ENCODE measurements at places on chromosomes 3 and 15.

GRCh38 chr15:31277335-31278060 is 49.1 kb upstream of the KLF13 start:
- DNase-seq, result no peak

DNA sequence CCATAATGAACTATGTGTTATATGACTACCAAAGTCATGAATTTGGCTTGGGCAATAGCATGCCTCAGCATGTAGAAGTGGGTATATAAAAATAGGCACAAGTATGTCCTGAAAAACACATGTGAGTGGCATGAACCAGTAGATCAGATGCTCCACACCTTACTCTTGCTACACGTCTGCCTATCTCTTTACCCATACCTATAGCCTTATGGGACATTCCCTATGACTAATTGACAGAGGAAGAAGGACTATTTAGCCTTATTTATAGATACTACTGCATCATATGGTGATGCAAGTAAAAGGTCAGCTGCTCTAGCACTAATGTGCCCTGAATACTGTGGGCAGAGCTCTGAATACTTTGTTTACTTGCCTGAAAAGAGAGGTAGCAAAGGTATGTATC is 81.0 kb upstream of the ZPLD1 start:
- DNase-seq, result no peak

GRCh38 chr15:74873756-74874424 is 725 bp upstream of the SCAMP2 start:
- DNase-seq, result no peak

- DNase-seq, result peak; percentile 61
These were observed 394.5 kb upstream of the RARB start for GRCh38 chr3:25033407-25034029.

DNA sequence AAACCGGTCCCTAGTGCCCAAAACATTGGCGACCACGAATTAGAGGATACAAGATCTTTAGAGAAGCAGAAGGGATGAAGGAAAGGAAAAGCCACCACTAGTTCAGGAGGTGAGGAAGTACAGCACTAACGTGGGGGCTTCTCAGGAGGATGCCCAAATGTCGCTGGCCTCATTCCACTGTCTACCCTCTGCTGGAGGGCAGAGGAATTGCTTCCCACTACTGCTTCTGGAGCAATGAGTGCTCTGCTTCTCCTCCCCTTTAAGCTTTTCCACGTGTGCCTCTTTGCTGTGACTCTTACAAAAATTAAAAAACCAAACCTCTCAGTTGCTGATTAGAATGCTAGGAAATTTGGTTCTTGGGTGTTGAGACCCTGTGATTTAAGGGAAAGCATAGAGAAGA is 281.3 kb downstream of the CLSTN2 start:
- DNase-seq, result no peak

DNA sequence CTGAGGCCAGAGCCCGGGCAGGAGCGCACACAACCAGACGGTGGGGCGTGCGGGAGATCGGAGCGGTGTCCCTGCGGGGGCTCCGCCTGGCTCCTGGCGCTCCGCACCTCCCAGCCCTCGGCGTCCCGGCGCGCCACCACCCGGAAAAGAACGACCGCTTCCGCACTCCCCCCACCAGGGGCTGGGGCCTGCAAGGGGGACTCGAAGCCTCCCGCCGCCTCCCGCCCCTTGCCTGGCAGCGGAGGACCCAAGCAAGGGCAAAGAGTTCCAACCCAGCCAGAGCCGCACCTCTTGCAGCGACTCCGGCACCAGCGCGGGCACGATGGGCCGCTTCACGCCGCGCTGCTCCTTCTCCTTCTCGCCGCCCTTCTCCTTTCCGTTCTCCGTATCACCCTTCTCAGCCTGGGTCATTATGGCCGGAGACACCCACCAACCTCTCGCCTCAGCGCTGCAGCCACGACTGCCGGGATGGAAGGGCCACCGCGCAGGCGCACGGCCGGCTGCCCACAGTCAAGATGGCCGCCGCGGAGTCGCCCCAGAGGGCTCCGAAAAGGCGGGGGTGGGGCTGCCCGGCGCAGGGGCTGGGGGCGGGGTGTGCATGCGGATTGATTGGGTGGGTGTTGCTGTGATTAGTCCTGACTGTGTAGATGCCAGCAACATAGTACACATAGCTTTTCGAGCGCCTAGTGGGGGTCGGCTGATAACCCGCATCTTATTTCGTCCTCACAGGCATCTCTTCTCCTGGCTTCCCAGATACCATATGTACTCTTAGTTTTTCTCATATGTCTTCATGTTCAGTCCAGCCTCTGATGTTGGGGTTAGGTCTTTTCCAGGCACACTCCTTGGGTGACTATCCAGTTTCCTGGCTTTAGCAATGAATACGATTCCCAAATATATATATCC is at the start of gene ACTR8:
ACTR8 (minus strand) TSS at position 462 of the 903 bp plus-strand sequence; CDS start at position 411, 51 bp downstream.
- peak; percentile 93 for DNase-seq
